ENCODE measurements at places on chromosomes 5 and 9.

DNA sequence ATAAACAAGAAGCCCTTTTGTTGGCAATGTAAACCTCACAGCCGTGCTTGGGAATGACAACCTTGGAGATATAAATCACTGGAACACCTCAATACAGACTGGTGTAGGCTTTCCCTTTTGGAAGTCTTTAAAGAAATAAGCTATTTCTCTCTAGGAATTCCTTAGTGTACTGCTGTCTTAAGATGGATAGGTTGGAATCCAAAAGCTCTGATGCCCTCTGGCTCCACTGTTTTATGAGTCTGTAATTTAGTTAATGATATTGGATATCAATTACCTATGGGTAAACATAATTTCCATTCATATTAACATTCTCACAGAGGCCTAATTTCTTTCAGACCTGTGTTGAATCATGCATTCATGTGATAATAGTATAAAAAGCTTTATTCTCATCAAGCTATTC is 435.9 kb upstream of the MPDZ start:
- no peak for DNase-seq

DNA sequence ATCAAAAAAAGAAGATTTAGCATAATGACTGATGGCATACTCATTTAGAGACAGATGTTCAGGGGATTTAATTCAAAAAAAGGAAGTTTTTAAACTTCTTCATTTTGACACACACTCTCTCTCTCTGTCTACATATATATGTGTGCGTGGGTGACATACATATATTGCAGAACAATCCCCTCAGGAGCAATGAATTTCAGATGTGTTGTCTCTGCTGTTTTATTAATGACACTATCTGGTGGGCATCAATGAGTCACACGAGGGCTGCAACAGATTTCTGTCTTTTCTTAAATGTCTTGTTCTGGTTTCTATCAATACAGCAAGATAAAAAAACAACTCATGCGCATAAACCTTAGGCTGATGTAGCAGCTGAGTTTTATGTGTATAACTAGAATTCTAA is 123.5 kb upstream of the SLCO6A1 start:
- no peak for DNase-seq

DNA sequence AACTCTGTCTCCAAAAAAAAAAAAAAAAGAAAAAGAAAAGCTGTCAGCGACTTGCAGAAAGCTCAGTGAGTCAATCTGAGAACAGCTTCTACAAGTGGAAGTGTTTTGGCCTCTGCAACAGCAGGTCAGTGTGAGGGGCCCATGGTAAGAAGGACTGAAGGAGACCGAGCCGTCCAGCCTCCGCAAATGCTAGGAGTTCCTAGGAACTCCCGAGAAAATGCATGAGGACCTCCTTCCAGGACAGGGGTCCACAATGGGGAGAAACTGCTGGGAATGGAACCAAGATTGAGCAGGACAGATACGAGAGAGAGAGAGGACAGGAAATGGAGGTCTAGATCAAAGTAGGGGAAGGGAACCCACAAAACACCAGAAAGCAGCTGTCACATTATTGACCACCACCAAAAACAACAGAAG is 180.5 kb downstream of the CRB2 start:
- DNase-seq = no peak

DNA sequence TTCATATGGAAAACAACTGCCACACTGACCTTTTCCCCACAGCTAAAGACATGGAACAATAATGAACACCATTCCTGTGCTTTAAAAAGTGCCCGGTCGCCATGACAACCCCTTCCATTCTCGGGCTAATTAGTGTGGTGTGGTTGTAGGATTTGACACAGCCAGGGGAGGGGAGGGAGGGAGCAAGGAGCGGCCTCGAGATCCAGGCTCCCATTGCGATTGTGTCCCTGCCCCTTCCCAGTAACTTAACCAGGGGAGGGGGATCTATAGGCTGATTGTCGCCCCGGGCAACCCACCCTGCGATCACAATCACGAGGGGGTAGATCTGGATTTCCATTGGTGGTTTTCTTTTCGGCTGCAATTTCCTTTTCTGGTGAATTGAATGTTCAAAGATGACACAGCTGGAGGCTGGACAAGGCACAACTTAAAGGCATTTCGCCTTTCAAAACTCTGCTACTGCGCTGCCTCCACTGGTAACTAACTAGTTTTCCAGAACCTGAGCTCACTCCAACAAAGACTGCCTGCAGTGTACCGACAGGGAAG is 96.7 kb upstream of the RETREG1 start:
- DNase-seq = no peak

DNA sequence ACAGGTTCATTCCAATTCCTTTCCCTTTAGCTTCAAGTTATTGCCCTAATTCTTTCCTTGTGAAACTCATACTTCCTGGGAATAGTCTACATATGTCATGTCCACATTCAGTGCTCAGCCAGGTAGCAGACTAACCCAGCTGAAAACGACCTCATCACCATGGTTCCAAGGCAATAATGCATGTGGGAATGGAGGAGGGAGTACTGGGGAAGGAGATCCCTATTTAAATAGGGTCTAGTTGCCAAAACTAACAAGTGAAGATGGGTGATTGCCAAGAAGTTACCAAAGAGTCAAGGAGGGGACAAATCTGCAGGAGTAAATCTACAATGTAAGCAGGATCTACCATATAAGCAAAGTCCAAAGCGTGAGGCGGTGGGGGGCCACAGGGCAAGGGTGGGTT is 47.3 kb upstream of the MCTP1 start:
- peak; percentile 39 for DNase-seq

DNA sequence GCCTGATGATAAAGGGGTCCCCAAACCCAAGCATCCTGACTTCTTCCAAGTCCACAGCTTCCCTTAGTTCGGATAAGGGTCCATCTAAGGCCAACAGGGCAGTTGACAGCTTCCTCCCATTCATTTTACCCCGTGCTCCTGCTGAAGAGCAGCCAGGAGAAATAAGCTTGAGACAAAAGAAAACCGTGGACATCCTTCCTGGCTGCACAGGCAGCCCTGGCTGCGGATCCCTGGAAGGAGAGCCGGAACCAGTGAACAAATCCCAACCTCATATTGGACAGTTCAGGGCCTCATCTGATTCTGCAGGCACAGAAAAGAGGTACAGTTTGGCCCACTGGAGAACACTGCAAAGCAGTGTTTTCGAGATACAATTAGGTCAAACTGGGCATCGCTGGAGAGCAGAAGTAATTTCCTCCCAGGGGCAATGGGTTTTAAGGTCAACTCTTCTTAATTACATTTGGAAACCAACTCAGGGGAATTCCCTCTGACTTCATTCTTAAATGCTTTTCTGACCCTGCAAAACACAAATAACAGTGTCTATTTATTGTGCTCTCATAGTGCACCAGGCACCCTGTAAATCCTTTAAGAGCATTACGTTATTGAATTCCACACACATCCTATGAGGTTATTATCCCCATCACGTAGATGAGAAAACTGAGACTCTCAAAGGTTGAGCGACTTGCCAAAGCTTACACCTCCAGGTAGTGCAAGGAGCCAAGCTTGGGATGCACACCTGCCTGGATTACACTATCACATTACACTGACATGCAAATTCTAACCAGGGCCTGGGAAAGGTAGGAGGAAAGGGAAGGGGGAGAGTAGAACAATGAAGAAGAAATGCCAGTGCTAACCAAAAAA is 21.2 kb downstream of the ADAM19 start:
- DNase-seq = no peak

DNA sequence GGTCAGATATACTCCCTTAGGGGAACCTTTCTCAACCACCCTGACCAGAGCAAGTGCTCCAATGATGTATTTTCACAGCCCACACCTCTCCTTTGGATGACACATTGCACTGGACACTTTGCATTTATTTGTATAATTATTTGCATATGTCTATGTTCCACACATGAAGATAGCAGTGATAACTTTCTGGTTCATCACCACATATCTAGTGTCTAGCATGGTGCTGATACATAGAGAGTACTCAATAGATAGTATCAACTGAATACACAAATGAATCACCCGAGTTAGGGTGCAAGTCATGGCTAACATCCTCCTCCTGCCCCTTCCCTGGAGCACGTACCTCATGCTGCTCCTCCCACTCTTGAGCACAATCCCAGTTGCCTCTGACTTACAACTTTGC is 617.6 kb downstream of the EBF1 start:
- DNase-seq = no peak

DNA sequence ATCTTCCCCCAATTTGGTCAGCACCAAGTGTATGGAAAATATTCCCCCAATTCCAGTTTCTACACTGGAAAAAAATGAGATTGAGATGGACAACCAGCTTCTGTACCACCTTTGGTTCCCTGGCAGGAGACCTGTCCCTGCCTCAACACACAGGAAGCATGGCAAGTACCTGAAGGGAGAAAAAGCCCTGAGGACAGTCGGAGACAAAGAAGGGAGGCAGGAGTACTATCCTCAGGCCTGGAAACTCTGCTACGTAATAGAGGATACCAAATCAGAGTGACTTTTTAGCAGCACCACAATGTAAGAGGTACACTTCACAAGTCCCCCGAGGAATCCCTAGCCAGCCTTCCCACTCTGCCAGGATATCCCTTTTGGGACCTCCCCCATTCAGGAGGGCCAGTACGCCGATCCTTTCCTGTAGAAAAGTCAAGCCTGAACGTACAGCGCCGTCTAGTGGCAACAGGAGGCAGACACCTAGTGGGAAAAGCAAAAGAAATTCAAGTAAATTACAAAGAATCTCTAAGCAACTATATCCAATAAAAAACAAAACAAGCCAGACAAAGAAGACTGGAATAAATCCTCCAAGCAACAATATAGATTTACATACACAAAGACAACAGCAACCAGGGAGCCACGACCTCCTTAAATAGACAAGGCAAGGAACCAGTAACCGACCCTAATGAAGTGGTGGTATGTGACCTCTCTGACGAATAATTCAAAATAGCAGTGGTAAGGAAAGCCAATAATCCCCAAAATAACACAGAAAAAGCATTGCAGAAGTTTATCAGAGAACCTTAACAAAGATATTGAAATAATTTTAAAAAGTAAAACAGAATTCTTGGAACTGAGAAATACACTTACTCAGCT is 63.3 kb upstream of the SLCO6A1 start:
- DNase-seq = no peak

DNA sequence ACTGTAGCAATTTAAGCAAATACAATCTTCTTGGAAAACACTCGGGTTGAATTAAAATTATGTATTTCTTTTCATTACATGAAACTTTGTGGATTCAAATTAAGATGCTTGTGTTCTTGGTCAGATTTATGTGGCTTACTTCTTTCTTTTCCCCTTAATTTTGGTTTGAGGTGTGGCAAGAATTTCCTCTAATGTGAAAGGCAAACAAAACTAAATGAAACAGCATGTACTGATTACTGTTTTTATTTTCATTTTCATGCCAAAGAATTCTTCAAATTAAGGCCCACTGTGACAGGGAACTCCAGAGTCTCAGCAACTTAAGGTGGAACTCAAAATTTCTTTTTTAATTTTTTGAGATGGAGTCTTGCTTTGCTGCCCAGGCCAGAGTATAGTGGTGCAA is at the start of gene OMD:
OMD (minus strand) TSS at position 132 of the 400 bp plus-strand sequence. CDS start 6,913 bp downstream, outside the sequence.
- no peak for DNase-seq

DNA sequence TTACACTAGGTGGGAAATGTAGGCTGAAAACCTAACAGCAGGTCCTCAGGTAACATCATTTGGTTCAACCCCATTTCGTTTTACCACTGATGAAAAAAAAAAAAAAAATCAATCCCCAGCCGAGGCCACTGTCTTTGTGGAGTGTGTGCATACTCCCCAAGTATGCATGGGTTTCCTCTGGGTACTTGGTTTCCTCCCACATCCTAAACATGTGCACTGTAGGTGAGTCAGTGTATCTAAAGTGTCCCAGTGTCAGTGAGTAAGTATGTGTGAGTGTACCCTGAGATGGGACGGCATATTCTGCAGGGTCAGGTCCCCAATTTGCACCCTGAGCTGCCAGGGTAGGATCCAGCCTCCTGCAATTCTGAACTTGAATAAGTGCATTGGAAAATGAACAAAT is 966.5 kb upstream of the DMAC1 start:
- no peak for DNase-seq

GRCh38 chr5:34047774-34048572 is 5.0 kb upstream of the C1QTNF3 start:
- no peak for DNase-seq

GRCh38 chr5:68274847-68275651 is 59.5 kb downstream of the PIK3R1 start:
- DNase-seq = no peak

- no peak for DNase-seq
Measured at GRCh38 chr9:126676685-126677143, 63.0 kb downstream of the LMX1B start.

DNA sequence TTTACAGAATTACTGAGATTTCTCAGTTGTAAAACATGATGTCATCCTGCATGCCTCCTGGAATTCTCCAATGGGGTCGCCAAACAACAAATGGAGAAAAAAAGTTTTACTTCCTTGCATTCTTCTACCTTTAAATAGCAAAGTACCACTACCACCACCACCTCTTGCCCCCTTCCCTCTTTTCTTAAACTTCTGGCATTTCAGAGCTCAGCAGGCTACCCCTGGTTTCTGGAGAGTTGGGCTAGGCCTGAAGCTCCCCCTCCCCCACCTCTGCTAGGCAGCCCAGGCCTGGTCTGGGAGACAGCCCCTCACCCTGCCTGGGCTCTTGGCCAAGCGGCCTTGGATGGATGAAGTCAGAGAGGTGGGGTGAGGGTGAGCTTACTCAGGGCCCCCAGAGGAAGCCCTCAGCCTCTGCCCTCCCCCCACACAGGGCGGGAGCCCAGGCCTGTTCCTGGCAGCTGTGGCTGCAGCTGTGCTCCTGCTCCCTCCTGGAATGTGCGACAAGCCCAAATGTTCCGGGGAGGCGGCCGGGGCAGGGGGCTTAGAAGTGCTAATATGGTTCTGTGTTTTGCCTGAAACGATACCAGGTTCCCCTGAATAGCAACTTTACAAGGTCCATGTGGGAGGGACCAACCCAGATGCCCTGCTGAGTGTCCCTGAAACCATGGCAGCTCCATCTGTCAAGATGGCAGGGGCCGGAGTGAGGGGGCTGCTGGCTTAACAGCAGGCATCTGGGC is 6.0 kb upstream of the CCIN start:
- no peak for DNase-seq

DNA sequence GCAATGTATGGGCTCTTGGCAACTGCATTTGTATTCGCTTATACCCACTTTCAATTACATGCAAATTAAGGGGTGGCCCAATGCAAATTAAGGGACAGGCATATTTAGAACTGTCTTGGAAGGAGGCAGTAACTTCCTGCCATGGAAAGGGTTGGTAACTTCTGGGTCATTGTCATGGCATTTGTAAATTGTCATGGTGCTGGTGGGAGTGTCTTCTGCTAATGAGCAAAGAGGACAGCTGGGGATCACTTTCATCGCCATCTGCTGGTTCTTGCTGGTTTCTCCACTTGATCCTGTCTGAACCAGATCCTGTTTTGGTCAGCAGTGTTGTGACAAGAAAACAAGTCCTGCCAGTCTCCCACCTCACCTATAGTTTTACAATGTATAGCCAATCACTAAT is 23.3 kb upstream of the UGT3A2 start:
- peak; percentile 32 for DNase-seq

GRCh38 chr9:87535817-87536539 is 38.3 kb downstream of the DAPK1 start:
- no peak for DNase-seq

- no peak for DNase-seq
Measured at GRCh38 chr5:96140496-96140895, 178.8 kb upstream of the ELL2 start.

- no peak for DNase-seq
Measured at GRCh38 chr5:114316167-114316566, 45.7 kb upstream of the KCNN2 start.

All from LNCaP clone FGC (cell line).